ENCODE measurements at places on chromosomes 4 and X.

GRCh38 chr4:113147498-113148111 is 98.2 kb downstream of the ANK2 start:
- DNase-seq, result no peak

GRCh38 chr4:26074712-26075430 is 160.9 kb downstream of the SMIM20 start:
- no peak for DNase-seq

DNA sequence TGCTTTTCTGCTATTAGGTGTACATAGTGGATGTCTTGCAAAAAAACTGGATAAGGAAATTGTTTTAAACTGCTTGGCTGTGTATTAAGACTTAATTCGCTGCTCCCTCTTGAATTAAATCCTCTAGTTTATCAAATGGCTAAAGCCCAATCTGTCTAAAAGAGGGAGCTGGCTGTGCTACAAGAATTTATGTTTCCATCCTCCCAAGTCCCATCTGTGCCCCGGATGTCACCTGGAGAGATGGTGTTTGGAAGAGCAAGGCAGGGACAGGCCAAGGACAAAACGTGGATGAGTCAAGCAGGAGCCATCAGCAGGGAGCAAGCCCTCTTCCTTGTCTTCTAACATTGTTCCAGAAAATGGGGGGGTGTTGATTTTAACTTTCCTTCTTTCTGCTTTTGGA is 171.3 kb upstream of the LCORL start:
- no peak for DNase-seq

- no peak for DNase-seq
These were observed 44.3 kb upstream of the ARHGAP24 start for GRCh38 chr4:85430697-85431096.

DNA sequence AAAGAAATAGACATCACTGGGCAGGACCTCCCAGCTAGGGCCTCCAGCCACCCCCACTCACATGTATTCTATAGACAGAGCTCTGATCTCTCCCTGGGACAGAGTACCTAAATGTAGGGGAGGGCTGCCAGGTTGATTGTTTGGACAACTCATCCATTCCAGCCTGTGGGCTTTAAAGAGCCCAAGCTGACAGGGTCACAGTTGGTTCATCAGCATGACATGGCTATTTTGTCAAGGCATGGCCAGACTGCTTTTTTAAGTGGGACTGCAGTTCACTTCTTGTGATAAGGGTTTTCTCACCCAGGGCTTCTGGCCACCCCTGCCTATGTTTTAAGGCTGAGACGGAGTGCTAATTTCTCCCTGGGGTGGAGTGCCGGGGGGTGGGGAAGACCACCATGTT is 63.3 kb downstream of the KLHL4 start:
- DNase-seq, result no peak

GRCh38 chr4:140149846-140150635 is 3.9 kb downstream of the MAML3 start:
- no peak for DNase-seq

Data from amniotic stem cell (primary cell).